ENCODE measurements at places on chromosomes 12 and 14.
A peak's percentile ranks its signal among the peaks of the same experiment; 100 is the strongest.

- peak; percentile 92 for DNase-seq
These were observed at the start of gene ADIPOR2 for GRCh38 chr12:1690578-1691122. Gene ADIPOR2 (plus strand): TSS chr12:1691070. CDS start chr12:1754344, 63,274 bp downstream.

GRCh38 chr14:87409393-87409792 is 583.6 kb downstream of the GALC start:
- no peak for DNase-seq

GRCh38 chr12:19641235-19642080 is 202.2 kb downstream of the AEBP2 start:
- no peak for DNase-seq

- DNase-seq, result no peak
These were observed 2.0 kb downstream of the MGP start for GRCh38 chr12:14883686-14884085.

GRCh38 chr12:53431187-53431586 is 7.5 kb downstream of the AMHR2 start:
- DNase-seq, result no peak

GRCh38 chr14:79333198-79333546 is 878.1 kb downstream of the DIO2 start:
- no peak for DNase-seq

- DNase-seq, result no peak
These were observed 24.4 kb upstream of the TBX5 start for GRCh38 chr12:114430306-114430705.

GRCh38 chr14:84095681-84096080 is 1434.3 kb upstream of the FLRT2 start:
- no peak for DNase-seq

DNA sequence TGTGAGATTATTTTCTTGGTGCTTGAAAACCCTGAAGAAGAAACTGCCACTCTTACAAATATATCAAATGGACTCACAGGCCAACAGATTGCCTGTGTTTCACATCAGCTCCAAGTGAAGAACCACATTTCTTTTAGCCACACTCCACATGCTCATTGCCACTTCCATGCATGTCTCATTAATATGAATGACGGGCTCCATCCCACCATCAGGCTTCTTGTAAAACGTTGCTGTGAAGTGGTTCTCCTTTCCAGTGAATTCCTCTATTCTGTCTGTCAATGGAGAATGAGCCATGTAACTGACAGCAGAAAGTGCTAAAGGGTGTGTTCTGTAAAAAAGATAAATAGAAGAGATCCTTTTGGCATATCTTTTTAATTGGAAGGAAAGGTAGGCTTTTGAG is 188.2 kb upstream of the RMST start:
- DNase-seq, result no peak

- no peak for DNase-seq
These were observed 49.4 kb upstream of the RERG start for GRCh38 chr12:15270591-15270990.

GRCh38 chr14:54877015-54877702 is 25.5 kb downstream of the GCH1 start:
- DNase-seq, result no peak

- DNase-seq, result no peak
These were observed 31.9 kb upstream of the HIF1A start for GRCh38 chr14:61663312-61663979.

- DNase-seq, result no peak
These were observed 12.0 kb downstream of the CLSTN3 start for GRCh38 chr12:7142056-7142644.

DNA sequence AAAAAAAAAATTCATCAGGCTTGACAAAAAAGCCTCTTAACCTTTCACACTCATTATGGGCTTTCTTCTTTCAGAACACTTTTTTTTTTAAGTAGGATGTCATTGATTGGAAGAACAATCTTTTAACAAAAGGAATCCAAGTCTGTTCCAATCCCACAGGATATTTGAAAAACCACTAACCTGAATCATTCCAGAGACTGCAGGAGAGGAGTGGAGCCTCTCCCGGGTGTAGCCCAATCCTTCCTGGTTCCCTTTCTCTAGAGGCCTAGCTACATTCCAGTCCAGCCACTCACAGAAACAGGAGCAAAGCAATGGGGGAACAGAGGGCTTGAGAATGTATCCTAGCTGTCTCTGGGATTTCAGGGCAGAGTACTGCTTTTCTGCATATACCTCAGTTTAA is 4.3 kb downstream of the MFAP5 start:
- DNase-seq, result no peak

GRCh38 chr12:386651-387050 is 2.5 kb downstream of the KDM5A start:
- no peak for DNase-seq
